ENCODE measurements at places on chromosomes 1 and 21.

DNA sequence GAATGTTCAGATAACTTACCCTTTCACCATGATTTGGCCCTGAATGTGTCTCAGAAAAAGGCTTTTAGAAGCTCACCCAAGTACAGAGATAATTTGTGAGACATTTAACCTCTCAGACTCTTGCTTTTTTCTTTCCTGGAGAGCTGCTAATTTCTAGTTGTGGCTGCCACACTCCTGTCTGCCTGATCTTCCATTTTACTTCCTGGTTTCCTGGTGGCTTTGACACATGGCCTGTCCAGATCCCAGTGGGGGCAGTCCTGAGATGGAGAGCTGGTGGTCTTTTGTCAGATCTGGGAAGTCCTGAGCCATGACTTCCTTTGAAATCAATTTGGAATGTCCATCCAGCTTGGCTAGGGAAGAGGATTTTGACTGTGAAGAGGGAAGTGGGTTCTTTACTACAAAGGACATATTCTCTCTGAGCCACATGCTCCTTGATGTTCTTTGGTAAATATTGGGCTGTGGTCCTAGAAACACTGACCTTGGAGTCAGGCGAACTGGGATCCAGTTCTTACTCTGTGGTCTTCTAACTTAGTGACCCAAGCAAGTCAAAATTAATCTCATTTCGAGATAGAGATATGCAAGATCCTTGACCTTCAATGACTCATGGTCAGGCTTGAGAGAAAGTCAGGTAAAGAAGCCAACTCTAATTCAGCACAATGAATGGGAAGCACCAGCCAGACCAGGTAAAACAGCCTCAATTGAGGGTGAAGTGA lies 78.0 kb upstream of the HSD17B7 start:
- no peak for DNase-seq

- DNase-seq = no peak
Observed at GRCh38 chr1:93851327-93851712, 27.7 kb downstream of the DNTTIP2 start.

DNA sequence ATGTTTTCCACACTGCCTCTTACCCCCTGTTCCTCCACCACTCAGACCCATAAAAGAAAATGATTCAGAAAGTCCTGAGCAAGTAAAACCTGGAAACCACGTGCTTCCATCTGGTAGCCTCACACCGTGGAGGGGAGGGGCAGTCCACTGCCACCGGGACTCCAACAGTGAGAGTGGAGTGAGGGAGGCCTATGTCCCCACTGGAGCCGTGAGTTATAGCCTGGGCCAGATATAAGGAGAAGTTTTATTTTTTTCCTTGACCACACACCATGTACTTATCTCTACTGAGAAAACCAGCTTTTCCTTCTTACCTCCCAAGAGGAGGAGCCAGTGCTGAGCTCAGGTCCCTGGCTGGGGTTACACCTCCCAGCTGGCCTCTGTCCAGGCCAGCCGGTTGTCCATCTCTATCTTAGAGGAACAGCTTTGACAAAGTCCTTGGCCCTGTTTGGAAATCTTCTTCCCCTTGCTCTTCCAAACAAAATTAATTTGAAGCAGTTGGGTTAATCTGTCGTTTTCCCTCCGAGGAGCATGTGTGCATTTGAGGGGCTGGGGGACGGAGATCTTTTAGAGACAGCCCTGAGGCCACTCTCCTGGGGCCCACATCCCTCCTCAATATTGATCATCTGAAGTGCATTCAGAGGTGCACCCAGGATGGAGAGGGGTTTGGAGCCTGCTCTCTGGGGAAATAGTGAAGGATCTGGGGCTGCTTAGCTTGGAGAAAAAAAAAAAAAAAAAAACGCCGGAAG lies 49.1 kb upstream of the SERBP1 start:
- DNase-seq = no peak

DNA sequence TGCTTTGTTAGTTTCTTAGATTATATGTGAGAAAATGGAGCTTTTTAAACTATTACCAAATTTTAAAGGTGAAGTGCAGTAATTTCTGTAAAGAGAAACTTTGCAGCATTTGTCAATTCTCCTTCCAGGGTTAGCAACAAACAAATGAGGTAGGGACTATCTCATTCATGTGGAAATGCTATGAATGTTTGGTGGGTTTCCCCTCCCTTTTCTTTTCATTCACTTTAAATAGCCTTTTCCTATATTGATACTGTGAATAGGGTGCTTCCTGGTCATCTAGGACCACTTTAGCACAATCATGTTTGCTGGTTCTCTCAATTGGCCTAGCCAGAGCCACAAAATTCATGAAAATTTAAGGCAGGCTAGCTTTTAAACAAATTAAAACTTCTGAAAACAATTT lies 20.6 kb downstream of the ZBTB37 start:
- no peak for DNase-seq

DNA sequence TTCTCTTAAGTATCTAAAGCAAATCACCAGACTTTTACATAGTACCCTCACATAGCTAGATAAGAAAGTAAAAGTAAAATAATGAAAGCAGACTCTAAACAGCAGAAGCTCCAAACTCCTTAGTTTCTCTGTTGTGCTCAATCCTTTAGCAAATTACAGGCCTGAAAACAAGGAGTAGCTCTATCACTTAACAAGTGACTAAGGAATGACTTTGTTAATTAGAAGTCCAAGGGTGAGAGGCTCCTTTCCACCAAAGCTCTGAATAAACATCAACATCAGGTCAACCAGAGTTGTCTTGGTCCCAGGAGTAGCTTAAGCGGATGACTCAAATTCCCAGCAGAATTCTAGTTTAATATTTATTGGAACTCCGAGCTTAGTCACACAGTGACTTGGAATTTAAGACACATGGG lies 5.9 kb downstream of the NRIP1 start:
- no peak for DNase-seq

GRCh38 chr1:5921129-5921528 lies 71.1 kb downstream of the NPHP4 start:
- DNase-seq = no peak

GRCh38 chr1:202781180-202781579 lies 27.0 kb downstream of the KDM5B start:
- DNase-seq = no peak

DNA sequence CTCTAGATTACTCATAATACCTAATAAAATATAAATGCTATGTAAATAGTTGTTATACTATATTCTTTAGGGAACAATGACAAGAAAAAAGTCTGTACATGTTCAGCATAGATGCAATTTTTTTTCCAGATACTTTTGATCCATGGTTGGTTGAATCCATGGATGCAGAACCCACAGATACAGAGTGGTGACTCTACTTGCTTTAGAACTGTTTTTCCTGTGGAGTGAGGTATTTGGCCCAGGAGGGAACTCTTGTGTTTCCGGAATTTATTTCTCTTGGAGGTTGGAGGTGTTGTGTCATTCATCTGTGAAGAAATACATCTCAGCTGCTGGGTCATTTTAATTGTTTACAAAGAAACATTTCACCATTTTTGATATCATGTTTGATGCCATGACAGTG lies 28.7 kb downstream of the TMEM200B start:
- DNase-seq = no peak
